ENCODE measurements at places on chromosomes 1 and 21.

DNA sequence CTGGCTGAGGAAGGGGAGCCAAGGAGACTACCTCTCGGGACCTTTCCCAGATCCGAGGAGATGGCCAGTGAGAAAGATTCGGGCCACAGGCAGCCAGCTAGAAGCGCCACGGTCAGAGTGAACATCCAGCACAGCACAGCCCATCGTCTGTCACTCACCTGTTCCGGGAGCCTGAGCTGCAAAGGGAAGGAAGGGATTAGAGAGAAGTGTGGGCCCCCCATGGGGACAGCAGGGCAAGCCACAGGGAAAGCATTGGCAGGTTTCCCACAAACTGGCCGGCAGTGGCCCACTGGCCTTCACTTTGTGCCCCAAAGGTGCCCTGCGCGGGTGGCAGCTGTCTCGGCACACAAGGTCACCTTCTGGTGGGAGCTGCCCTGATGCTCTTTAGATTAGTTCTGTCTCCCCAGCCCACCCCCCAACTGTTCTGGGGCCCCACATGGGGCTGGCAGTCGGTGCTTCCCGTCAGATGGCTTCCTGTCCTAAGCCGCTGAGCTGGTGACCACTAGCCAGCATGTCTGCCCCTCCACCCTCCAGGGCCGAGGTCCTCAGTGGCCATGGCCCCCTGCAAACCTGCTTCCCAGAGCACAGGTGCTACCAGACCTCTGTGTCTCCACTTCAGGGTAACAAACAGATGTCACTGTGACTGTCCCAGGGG lies 56.7 kb downstream of the LACTBL1 start:
- H3K27me3 ChIP-seq, result no peaks in the 10 kb centered on the region
- no peaks in the 10 kb centered on the region for H3K36me3 ChIP-seq
- H3K27ac ChIP-seq, result no peak overlapping the region
- DNase-seq, result no peak
- H3K4me3 ChIP-seq, result no peak overlapping the region
- H3K4me1 ChIP-seq, result no peaks in the 10 kb centered on the region

DNA sequence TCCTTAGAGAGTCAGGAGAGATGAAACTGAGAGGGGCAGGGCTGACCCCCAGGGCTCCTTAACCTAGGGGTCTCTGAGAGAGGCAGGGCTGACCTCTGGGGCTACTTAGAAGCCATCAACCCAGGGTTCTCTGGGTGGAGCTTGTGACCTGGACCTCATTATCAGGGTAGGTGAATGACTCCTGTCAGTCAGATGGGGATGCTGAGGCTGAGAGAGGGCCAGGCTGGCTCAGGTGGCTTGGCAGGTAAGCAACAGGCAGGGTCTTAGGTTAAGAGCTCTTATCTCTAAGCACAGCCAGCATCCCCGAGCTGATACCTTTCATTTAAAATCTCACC lies 160.9 kb downstream of the PTPRU start:
- DNase-seq, result no peak
- H3K4me3 ChIP-seq, result no peak overlapping the region
- no peaks in the 10 kb centered on the region for H3K4me1 ChIP-seq
- H3K27me3 ChIP-seq, result no peaks in the 10 kb centered on the region
- no peak overlapping the region for H3K27ac ChIP-seq
- no peaks in the 10 kb centered on the region for H3K36me3 ChIP-seq

- H3K27me3 ChIP-seq, result no peaks in the 10 kb centered on the region
- no peak overlapping the region for H3K27ac ChIP-seq
- peaks cover 7% of the 10 kb centered on the region for H3K4me1 ChIP-seq
- peak; percentile 86 for DNase-seq
- peaks cover 6% of the 10 kb centered on the region for H3K36me3 ChIP-seq
- H3K4me3 ChIP-seq, result no peak overlapping the region
These were observed 10.9 kb downstream of the ERRFI1 start for GRCh38 chr1:8015036-8015808.

DNA sequence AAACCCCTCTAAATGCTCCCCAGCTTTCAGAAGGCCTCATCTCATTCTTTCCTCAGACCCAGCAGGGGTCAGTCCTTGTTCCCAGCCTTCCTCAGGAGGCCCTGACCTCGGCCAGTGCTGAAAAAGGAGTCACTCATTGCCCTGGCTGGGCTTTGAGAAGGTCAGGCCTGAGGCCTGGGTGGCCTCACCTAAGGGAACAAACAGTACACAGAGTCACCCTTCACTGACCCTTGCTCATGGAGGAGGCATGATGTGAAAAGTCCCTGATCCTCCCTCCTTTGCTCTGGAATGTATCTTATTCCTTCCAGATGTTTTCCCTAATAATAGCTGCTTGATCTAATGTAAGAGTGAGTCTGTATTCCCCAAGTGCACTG lies 117.7 kb upstream of the SLC44A3 start:
- H3K27ac ChIP-seq, result peak overlapping the region; percentile 16
- H3K4me3 ChIP-seq, result no peak overlapping the region
- no peaks in the 10 kb centered on the region for H3K36me3 ChIP-seq
- H3K27me3 ChIP-seq, result no peaks in the 10 kb centered on the region

DNA sequence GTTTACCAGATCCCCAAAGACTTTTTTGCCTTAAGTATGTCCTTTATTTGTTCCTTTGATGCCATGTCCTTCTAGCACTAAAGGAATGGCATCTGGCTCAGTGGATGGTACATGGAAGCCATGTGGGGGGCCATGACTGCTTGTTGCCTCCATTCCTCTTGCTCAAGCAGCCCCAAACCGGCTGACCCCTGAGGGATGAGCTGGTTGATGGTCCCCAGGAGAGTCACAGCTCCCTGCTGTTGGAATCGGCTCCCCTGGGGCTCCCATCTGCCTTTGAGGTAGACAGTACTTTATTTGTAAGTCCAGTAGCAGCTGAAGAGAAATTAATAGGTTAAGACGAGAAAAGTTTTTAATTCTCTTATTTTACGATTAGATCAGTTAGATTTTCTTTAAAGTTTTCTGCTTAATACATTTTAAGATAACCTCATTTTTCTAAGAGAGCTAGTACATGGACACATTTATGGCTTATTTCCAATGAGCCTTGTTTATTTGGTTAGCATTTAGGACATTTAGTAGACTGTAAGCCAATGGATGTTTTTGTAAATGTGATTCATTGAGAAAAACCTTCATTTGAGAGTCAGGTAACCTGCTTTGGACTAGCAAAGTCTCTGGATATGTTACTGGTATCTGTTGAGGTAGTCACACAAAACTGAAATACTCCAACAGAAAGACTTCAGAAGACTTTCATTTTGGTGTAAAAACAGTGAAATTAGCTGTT lies 88.2 kb downstream of the CAMTA1 start:
- peaks cover 4% of the 10 kb centered on the region for H3K4me1 ChIP-seq
- no peaks in the 10 kb centered on the region for H3K27me3 ChIP-seq
- H3K4me3 ChIP-seq, result no peak overlapping the region
- DNase-seq, result no peak

- H3K27me3 ChIP-seq, result no peaks in the 10 kb centered on the region
- peak; percentile 37 for DNase-seq
- no peak overlapping the region for H3K4me3 ChIP-seq
- H3K4me1 ChIP-seq, result no peaks in the 10 kb centered on the region
These were observed 101.8 kb upstream of the LPGAT1 start for GRCh38 chr1:211932231-211932932.

DNA sequence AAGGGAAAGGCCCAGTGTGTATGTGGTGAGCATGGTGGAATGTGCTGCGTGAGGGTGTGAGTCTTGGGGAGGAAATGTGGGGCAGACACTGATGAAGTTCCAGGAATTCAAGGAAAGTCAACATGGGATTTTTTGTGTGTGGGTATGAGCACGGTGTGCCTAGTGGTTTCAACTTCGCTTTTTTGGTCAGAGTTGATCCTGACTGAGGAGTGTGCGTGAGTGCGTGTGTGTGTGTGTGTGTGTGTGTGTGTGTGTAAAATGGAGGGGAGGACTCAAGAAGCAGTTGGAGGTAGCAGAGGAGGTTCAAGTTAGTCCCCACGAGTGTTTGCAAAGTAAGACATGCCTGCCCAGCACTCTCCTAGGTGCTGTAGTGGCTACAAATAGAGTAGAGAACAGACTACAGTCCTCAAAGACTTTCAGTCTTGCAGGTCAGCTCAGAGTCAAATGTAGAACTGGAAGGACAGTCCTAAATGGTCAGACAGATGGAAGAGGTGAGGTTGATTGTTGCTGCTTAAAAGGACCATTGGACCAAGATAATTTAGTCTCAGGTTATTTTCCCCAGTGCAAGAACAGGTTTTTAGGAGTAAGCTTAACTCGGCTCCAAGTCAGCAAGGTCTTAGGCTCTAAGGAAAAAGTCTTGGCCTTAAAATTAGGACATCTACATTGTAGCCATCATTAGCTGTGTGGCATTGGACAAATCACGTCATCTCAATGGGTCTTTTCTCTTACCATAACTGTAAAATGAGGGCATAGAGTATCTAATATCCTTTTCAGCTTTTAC lies 25.0 kb downstream of the SLAMF1 start:
- no peak overlapping the region for H3K27ac ChIP-seq
- no peaks in the 10 kb centered on the region for H3K4me1 ChIP-seq
- DNase-seq, result no peak
- no peaks in the 10 kb centered on the region for H3K27me3 ChIP-seq

DNA sequence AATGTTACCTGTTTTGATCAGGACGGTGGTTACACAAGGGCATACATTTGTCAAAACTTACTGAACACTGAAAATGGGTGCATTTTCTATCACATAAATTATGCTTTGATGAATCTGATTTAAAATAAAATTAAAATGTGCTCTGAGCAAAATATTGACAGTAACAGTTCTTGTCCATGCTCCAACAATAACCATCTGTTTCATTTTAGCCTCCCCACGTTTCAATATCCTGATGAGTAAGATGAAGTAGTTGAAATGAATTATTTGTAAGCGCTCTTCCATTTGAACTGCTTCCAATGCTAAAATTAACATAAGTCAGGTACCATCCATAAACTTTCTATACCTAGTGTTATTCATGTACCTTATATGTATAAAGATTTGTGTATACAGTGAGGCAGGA lies 365.4 kb downstream of the LTN1 start:
- H3K27me3 ChIP-seq, result no peaks in the 10 kb centered on the region
- no peak overlapping the region for H3K4me3 ChIP-seq
- H3K4me1 ChIP-seq, result no peaks in the 10 kb centered on the region
- DNase-seq, result no peak

GRCh38 chr1:232123775-232124659 lies 497.4 kb downstream of the DISC1 start:
- H3K27ac ChIP-seq, result peak overlapping the region; percentile 70
- no peaks in the 10 kb centered on the region for H3K27me3 ChIP-seq
- peak; percentile 83 for DNase-seq
- no peaks in the 10 kb centered on the region for H3K36me3 ChIP-seq
- no peak overlapping the region for H3K4me3 ChIP-seq
- peaks cover 2% of the 10 kb centered on the region for H3K4me1 ChIP-seq

DNA sequence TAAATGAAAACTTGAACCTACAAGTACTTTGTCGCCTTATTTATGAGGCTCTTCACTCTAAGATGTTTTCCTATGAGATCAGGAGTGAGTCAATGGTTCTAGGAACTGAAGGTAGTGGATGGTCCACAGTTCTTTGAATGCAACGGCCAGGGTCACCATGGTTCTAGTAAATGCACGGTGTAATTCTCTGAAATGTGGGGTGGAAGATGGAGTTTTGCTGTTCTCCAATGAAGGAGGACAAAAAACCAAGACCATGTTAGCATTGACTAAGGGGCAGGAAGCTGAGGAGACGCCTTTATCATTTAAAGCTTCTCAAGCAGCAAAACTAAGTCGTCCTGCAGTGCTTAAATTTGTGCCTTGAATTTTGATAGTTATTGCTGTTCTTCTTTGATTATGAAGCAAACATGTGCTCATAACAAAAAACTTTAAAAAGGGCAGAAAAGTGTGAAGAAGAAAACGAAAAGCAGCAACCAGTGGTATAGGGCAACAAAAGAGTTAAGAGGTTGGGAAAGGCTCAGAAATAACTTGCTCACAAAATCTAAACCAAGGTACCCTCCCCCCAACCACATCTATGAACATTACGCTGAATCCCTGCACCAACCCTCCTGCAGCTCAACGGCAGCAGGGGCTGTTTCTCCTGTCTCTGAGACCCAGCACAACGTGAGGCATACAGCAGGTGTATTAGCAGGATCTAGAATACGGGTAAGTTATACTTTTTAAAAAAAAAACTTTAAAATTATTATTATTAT lies 85.0 kb downstream of the MRPL37 start:
- no peak overlapping the region for H3K4me3 ChIP-seq
- H3K36me3 ChIP-seq, result peaks cover 3% of the 10 kb centered on the region
- no peaks in the 10 kb centered on the region for H3K27me3 ChIP-seq
- H3K27ac ChIP-seq, result no peak overlapping the region

DNA sequence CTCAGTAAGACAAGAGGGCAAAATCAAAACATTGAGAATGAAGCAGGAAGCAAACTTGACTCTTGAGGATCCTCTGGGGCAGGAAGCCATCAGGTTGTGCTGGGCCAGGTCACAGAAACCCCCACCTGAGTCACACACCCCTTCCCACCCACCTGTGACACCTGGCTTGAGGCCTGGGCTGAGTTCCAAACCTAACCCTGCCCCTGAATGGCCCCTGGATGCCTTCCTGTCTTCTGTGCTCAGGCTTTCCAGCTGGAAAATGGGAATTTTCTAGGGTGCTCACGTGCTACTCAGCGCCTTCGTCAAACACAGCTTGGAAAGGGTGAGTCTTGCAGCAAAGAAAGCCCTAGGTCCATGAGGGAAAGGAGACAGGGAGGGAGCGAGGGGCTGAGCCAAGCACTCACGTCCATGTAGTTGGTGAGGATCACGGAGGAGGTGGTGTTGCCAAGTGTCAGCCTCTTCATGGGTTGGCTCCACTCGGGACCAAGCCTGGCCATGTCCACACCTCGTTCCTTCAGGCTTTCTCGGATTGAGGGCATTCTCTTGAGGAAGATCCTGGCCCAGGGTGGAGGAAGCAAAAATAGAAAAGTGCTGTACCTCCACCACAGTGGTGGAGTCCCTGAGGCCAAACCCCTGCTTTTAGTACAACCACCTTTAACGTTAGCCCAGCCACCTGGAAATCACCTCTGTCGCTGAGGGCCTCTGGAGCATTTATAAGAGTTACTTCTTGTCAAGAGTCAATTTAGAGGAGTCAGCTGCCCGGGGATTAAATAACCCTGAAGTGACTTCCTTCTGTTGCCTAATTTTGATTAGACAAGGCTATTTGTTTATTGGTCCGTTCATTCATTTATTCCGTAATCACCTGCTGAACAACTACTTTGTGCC lies 4.3 kb downstream of the REN start:
- no peak for DNase-seq
- H3K27ac ChIP-seq, result no peak overlapping the region
- no peaks in the 10 kb centered on the region for H3K4me1 ChIP-seq
- no peaks in the 10 kb centered on the region for H3K27me3 ChIP-seq
- H3K4me3 ChIP-seq, result no peak overlapping the region

GRCh38 chr1:163195728-163196448 lies 6.8 kb downstream of the RGS5 start:
- H3K4me3 ChIP-seq, result no peak overlapping the region
- H3K27ac ChIP-seq, result no peak overlapping the region
- H3K27me3 ChIP-seq, result no peaks in the 10 kb centered on the region
- H3K36me3 ChIP-seq, result no peaks in the 10 kb centered on the region
- DNase-seq, result peak; percentile 97
